ENCODE measurements at places on chromosomes 3 and 15.
A peak's percentile ranks its signal among the peaks of the same experiment; 100 is the strongest.

GRCh38 chr3:64046592-64046991, 23.3 kb upstream of the PSMD6 start:
- no peak for DNase-seq

- peak; percentile 91 for DNase-seq
These were observed 36.1 kb downstream of the FMN1 start for GRCh38 chr15:33158366-33158765.

DNA sequence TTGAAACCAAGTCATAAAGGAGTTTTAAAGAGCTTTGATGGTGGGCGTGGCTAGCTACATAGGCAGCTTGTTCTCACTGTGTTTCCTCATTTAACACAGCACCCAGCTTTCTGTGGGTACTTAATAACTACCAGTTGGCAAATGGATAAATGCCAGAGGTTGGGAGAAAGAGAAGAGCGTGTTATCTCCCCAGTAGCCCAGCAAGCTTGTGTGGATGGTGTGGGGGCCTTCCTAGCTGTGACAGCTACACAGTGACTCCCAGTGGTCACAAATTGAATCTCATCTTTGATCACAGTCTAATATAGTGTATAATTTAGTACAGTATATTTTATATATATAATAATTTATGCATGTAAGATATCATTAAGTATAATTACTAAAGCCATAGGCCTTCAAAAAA, 984.1 kb downstream of the EPHA3 start:
- peak; percentile 42 for DNase-seq

DNA sequence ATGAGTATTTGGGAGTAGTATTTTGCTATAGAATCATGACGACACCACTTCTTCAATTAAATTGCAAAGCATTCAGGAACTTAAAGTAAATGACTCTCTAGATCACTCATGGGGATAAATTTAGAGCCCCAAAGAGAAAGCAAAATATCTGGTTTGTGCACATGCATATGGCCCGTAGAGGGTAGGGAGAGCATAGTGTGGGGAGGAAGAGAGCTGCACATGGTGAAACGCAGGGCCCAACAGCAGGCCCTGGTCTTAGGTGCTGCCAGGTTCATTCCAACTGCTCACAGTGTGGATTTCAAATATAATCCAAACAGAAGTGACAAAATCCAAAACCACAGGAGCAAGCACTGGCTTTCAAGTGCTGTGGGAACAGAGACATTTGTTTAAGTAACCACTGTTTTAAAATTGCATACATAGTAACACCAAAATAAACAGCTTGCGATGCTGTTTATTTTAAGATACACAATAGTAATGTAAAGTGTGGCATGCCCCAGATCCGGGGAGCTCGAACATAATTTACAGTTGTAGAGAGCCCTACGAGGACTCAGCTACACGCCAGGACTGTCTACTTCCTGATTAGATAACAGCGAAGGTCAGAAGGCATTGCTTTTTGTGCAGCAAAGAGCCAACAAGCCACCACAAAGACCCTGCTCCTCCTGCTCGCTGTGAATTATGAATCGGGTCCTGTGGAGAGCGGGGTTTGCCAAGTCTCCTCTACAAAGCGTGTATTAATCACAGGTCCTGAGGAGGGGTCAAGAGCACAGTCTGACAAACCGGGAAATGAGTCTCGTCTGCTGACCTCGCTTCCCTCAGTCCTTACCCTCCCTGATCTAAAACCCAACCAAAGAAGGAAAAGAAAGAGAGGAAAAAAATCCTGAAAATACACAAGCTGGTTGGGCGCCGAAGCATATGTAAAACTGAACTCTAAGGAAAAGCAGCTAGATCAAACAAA, 80.6 kb downstream of the MEIS2 start:
- DNase-seq = no peak

GRCh38 chr3:185318141-185318540, 44.8 kb upstream of the MAP3K13 start:
- DNase-seq = no peak

- peak; percentile 55 for DNase-seq
These were observed 74.1 kb downstream of the LRTM1 start for GRCh38 chr3:54853573-54854404.

DNA sequence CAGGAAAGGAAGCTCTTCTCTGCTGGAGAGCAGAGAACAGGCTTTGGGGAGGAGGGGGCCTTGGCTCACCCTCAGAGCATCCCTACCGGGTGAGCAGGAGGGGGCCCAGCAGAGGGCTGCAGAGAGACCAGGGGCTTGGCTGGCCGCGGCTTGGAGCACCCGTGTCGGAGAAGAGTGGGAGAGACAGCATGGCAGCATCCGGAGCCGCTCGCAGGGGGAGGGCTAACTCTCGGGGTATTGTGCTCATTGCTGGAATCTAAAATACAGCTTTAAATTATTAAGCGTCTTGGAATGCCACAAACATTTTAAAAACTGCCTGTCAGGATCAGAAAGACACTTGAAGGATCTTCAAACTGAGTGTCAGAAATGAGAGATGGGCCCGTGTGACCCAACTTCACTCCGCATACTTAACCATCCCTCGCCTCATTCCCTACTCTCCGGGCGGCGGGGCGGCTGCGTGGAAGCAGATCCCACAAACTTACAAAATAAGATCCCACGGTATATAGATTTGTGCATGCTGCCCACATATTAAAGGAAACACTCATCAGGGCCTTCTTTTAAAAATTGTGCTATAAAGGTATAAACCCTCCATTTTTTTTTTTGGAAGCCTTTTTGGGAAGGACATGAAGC, 53.9 kb downstream of the EIF4E3 start:
- no peak for DNase-seq

GRCh38 chr15:91924837-91925495, 71.5 kb downstream of the SLCO3A1 start:
- DNase-seq = no peak

DNA sequence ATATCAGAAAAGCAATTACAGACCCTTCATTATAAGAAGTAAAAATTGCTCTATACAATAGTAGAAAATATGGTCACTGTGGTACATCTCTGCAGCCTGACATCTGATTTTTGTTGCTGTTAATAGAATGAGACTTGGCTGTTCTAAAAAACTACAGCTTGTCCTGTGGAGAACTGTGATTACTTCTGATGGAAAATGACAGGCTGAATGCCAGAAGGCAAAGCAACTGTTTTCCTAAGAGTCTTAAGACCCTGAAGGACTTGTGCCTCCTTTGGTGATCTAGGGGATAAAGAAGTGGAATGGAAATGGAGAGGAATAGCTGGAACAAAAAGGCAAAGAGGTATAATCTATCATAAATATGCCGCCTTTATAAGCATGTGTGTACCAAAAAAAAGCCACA, 314.8 kb downstream of the BCHE start:
- DNase-seq = no peak
